G401 (cell line): ENCODE measurements at places on chromosomes 1 and 21.
A peak's percentile ranks its signal among the peaks of the same experiment; 100 is the strongest.

GRCh38 chr1:14500041-14500440 is 98.4 kb upstream of the KAZN start:
- no peak for DNase-seq

- no peak for DNase-seq
These were observed 1.0 kb upstream of the CLIC6 start for GRCh38 chr21:34667761-34668160.

DNA sequence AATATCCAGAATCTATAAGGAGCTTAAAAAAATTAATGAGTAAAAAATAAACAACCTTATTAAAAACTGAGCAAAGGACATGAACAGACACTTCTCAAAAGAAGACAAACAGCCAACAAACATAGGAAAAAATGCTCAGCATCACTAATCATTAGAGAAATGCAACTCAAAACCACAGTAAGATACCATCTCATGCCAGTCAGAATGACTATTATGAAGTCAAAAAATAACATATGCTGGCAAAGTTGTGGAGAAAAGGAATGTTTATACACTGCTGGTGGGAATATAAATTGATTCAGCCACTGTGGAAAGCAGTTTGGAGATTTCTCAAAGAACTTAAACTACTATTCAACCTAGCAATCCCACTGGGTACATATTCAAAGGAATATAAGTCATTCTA is 25.3 kb downstream of the PIGK start:
- no peak for DNase-seq

DNA sequence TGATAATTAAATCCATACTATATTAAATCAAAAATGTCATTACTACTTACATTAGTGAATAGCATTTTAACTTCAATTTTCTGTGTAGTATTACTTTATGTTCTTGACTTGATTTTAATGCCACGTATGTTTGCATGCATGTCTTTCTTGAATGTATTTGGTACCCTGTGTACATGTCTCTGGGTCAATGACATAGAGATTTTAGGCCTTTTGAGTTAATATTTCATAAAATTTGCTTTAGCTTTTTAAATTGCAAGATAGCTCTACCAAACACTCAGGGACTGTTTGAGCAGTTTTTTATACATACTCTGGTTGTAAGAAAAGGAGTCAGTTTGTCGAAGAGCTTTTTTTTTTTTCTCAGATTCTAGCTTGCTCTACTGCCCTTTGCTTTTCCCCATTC is 1.5 kb downstream of the MLLT11 start:
- DNase-seq, result peak; percentile 41

DNA sequence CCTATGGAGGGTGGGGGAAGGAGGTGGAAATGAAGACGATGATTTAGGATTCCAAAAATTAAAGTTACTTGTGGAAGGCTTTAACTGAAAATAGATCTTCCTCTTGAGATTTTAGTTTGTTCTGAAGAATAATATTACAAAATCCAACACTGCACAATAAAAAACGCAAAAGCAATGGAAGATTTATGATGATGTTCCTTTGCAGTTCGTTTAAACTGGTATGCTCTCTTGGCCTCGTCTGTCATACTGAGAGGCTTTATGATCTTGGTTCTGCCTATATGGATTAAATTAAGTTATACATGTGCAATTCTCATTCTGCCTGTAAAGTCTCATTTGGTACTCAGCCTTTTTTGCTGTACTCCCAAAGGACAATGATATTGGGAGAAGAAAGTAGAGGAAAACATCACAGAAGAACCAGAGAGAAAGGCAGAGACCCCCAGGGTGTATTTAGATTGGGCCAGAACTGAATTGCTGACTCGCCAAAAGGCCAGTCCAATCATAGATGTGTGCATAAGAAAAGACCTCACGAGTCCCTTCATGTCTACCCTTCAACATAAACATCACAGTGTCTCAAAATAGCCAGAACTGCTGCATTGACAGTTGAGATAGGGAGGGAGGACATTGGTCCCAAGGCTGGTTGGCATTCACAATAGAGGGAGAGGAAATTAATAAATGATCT is 188.6 kb downstream of the GREM2 start:
- no peak for DNase-seq

DNA sequence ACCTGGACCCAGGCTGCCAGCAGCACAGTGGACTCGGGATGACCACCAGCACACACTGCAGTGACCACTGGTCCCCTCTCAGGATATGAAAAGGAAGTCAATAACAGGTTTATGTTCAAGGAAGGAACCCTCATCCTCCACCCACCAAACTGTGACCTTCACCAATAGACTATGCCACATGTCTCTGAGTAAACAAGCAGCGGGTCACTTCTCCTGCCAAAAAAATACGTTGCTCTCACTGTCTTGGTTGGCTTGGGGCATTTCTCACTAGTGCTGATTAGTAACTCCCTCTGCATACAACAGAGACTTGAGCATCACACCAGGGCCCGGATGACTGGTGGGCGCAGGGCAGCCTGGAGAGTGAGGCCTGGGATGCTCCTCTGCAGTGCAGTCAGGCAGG is 25.9 kb downstream of the PARP1 start:
- no peak for DNase-seq

GRCh38 chr21:32816261-32816660 is 44.7 kb upstream of the PAXBP1 start:
- no peak for DNase-seq

- no peak for DNase-seq
These were observed 51.1 kb downstream of the SLX9 start for GRCh38 chr21:44990921-44991320.

DNA sequence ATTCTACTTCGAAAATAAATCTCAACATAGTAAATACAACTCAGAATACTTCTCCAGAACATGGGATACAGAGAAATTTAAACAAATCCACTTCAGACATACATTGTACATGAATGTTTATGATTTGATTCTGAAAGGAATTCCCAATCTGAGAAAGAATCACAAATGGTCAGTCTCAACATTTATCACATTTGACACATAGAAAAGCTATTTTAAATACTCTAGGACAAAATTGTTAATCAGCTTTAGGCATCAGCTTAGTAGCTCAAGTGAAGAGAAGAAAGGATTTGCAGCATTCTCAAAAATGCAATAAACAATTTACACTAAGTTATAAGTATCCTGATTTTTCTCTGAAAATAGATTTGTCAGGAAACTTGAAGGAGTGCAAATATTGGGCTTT is 184.8 kb downstream of the PTPRC start:
- no peak for DNase-seq

GRCh38 chr1:243924588-243925349 is 74.7 kb upstream of the AKT3 start:
- no peak for DNase-seq

- DNase-seq, result peak; percentile 49
These were observed 592 bp downstream of the ZNF692 start for GRCh38 chr1:248858096-248858890.

GRCh38 chr1:37246631-37247030 is 212.3 kb upstream of the GRIK3 start:
- no peak for DNase-seq

DNA sequence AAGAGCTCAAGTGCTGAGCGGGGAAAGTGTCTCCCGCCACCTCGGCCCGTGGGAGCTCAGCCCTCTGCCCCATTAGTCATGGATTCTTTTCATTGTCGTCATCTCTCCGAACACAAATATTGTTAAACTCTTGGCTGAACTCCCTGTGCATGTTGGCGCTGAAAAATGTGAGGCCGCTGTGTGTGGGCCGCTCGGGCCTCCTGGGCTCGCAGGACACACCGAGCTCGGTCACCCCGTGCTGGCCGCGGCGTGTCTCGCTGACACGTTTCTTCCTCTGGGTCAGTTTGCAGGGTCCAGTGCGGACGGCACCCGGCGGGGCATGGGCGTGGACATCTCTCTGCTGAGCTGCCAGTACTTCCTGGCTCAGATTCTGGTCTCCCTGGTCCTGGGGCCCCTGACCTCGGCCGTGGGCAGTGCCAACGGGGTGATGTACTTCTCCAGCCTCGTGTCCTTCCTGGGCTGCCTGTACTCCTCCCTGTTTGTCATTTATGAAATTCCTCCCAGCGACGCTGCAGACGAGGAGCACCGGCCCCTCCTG is 25.6 kb downstream of the SLC45A1 start:
- no peak for DNase-seq

- no peak for DNase-seq
These were observed 66.7 kb downstream of the CCDC30 start for GRCh38 chr1:42529724-42530181.

- DNase-seq, result peak; percentile 13
These were observed 84.7 kb upstream of the HIVEP3 start for GRCh38 chr1:42003433-42003832.

DNA sequence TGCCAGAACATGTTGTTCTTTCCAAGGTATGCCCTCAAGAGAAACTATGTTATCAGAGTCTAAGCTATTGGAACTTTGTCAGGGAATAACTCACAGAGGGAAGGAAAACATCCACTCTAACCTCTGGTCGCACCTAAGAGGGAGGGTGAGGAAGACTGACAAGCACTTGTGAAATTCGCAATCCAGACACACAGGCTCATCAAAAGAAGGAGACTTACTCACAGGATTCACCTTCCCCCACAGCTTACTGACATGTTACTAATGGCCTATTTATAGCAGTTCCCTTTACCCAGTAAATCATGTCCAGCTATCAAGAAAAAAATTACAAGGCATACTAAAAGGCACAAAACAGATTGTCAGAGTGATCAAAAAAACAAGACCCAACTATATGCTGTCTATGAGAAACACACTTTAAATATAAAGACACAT is 36.9 kb downstream of the WDR64 start:
- no peak for DNase-seq

- DNase-seq, result no peak
These were observed 35.6 kb downstream of the PTPN14 start for GRCh38 chr1:214515544-214516433.

- DNase-seq, result no peak
These were observed 2.7 kb downstream of the GLIS1 start for GRCh38 chr1:53736290-53736689.

- DNase-seq, result no peak
These were observed 51.0 kb downstream of the XCL1 start for GRCh38 chr1:168627370-168627769.

DNA sequence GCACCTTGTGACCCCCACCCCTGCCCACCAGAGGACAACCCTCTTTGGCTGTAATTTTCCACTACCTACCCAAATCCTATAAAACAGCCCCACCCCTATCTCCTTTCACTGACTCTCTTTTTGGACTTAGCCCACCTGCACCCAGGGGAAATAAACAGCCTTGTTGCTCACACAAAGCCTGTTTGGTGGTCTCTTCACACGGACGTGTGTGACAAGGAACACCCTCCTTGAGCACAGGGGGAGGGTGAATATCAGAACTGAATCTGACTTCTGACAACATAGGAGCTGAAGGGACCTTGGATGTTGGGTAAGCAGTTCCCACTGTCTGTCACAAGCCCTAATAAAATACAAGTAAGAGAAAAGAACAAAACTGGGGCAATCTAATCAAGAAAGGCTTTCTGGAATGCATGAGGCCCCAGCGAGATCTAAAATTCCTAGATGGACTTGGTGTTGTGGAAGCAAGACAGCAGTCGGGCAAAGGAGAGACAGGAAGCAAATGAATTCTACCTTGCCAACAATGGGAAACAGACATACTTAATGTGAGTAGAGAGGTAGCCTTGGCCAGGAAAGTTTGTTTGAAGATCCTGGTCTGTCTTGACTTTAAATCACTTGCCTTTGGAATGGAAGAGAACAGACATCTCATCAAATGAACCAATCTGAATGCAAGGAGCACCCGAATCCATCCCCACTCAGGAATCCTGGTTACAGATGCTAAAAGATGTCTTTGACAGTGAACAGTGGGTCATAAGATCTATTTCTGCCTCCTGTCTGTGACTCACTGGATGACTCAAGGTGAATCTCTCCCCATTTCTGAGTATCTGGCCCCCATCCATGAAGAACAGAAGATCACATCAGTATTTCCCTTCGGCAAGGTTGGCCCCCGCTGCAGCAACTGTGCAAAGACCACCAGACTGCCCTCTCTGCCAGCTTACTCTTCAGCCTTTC is 53.3 kb downstream of the OLFML3 start:
- no peak for DNase-seq

GRCh38 chr1:113058941-113059706 is 13.9 kb upstream of the LRIG2 start:
- no peak for DNase-seq

GRCh38 chr1:3504822-3505153 is 50.3 kb downstream of the ARHGEF16 start:
- DNase-seq, result peak; percentile 23

DNA sequence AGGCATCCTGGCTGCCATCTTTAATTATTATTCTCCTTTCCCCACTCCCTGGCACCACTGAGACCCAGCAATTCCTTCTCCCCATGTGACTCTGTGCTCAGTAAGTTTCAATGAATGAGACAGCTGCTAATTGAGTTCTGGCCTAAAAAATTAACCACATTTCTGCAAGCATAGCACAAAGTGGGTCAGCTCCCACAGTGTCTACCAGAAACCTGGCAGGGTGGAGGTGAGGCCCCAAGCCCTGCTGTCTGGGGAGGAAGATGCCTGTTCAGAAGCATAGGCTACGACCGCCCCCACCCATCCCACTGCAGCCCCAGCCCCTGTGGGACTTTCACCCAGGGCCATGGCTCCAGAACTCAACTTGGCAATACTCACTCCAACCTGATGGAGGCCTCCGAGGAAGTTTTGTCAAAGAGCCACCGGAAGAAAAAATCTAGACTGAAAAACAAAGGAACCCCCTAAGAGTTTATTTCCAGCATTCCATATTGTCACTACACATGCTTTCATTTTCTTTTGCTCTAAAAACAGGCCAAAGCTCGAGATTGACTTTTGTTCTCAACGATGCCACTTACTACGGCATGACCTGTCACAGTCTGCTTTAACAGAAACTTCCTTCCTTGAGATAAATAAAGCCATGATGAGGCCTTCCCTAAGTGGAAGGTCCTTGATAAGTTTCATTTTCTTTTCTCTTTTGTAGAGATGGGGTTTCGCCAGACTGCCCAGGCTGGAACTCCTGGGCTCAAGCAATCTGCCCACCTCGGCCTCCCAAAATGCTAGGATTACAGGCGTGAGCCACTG is 26.5 kb downstream of the TMEM63A start:
- DNase-seq, result peak; percentile 38

DNA sequence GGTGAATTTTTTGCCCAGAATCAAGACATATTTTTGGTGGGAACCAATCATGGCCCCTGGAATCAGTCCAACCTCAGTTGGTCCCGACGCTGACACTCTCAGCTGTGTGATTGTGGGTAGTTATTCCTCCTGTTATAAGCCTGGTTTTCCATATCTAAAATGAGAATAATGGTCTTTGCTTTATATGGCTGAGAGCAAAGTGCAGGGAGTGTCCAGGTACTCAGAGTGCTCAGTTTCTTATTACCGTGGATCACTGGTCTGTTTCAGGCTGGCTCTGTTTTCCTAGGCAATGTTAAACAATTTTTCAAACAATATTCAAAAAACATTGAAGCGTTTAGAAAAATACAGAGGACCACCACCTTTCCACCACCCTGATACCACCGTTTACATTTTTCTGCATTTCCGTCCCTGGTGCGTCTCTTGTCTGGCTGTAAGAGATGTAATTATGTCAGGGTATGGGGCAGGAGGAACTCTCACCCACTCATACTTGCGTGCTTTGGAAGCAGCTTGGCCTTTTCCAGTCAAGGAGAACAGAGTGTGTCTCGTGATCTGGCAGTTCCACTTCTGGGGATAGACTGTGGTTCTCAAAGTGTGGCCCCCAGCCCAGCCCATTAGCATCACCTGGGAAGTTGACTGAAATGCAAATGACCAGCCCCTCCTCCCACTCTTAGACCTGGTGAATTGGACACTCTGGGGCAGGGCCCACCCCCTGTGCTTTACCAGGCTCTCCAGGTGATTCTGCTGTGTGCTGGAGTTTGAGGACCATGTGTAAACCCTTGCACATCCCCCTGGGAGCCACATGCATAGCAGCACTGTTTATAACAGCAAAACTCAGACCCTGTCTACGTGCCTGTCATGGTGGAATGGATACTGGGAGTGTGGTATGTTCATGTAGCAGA is 6.8 kb downstream of the MX1 start:
- DNase-seq, result no peak
